Adrenal gland (tissue), 19 donors: ENCODE measurements at places on chromosomes 5 and 9. TPM values are rescaled to one million over a fixed set of nuclear protein-coding genes. Genes with fewer than 3 reads are reported as not detected.

GRCh38 chr9:92561374-92562330, 25.9 kb upstream of the ECM2 start:
- no peak overlapping the region for H3K4me3 ChIP-seq
- H3K36me3 ChIP-seq, result no peaks in the 10 kb centered on the region
- no peak for DNase-seq
- H3K27ac ChIP-seq, result no peak overlapping the region
- no peaks in the 10 kb centered on the region for H3K4me1 ChIP-seq
- H3K27me3 ChIP-seq, result no peaks in the 10 kb centered on the region

S1PR3 gene
- 86.8 TPM for total RNA-seq

PCA3 gene
- total RNA-seq, result 0.07 TPM

- H3K4me3 ChIP-seq, result no peak overlapping the region
- no peaks in the 10 kb centered on the region for H3K27me3 ChIP-seq
- H3K36me3 ChIP-seq, result no peaks in the 10 kb centered on the region
- no peak for DNase-seq
- no peak overlapping the region for H3K27ac ChIP-seq
Measured at GRCh38 chr5:136525597-136525996, 160.3 kb upstream of the TRPC7 start.

EIF4E1B gene
- total RNA-seq, result not detected
